ENCODE measurements at places on chromosomes 16 and 17. TPM values are rescaled to one million over a fixed set of nuclear protein-coding genes. Genes with fewer than 3 reads are reported as not detected.

GRCh38 chr17:73261952-73262675 is 434 bp upstream of the CPSF4L start:
- no peak for DNase-seq

Gene NXN
- 14.7 TPM for total RNA-seq

Gene CDRT15
- total RNA-seq: not detected

DNA sequence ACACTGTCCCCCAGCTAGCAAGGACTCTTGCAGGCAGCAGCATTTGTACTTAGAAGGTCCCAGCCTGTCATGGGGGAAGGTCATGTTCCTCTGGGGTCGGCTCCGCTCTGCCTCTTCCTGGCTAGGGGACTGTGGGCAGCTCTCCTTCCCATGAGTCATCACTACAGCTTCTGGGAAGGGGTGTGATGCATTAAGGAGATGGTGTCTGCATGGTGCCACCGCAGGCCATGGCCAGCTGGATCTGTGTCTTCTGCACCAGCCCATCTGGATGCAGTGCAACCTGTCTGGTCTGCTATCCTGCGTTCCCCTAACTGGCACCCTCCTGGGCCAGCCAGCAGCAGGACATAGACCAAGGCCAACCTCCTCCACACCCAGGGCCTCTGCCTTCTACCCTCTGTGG is 6.3 kb downstream of the STARD3 start:
- no peak for DNase-seq

Gene CLDN7
- total RNA-seq: 2.5 TPM

Gene NETO2
- 1.8 TPM for total RNA-seq

DNA sequence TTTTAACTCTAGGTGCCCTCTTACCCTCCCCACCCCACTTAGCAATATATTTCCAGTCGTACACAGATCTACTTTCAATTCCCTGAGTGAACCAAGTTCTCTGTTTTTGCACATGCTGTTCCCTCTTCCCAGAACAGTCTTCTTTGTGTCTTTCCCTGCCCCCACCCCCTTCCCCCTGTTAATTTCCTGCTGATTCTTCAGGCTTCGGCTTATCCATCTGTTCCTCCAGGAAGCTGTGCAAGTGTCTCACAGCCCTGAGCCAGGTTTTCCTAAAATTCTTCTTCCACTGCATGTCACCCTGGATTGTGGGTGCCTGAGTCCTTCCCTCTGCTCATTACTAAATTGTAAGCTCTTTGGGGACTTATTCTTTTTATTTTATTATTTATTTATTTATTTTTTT is 12.4 kb upstream of the SPOP start:
- DNase-seq: no peak

DNA sequence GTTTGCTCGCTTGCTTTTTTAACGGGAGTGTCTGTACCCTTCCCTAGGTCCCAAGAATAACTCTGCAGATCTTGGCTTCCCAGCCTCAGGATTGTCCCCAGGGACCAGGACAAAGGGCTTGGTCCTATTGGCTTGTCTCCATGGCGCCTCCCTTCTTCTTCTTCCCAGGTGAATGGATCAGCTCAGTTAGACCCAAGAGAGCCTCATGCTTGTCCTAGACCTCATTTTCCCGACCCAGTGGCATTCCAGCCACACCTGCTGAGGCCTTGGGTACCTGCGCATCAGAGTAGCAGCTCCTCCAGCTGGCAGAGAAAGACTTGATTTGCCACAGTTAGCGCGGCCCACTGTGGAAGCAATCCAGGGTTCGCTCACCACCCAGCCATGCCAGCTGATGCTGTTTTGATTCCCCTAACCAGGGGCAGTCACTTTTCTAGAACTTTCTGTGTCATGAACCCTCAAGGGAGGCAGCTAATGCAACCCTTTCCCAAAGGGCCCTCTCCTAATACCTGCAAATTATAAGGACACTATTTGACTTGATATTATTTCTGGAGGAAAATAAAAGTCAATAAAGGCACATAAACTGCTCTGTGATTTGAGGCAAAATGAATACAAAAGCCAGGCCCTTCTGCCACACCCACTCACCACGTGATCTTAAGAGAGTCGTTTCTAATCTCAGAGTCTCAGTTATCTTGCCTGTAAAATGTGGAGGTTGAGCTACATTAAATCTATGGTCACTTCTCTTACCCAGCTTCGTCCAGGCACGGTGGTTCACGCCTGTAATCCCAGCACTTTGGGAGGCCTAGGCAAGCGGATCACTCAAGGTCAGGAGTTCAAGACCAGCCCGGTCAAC is 13.9 kb downstream of the GPR142 start:
- no peak for DNase-seq

- no peak for DNase-seq
Measured at GRCh38 chr17:50365649-50366393, 7.2 kb downstream of the MRPL27 start.

- DNase-seq: peak; percentile 60
Measured at GRCh38 chr17:19021622-19022083, 17.1 kb upstream of the FAM83G start.

GRCh38 chr16:4537376-4538343 is 913 bp downstream of the CDIP1 start:
- peak; percentile 52 for DNase-seq

GRCh38 chr16:35305476-35305875 is 1846.1 kb downstream of the TP53TG3F start:
- no peak for DNase-seq

GRCh38 chr16:65117811-65118448 is 3.9 kb downstream of the CDH11 start:
- DNase-seq: peak; percentile 59

DNA sequence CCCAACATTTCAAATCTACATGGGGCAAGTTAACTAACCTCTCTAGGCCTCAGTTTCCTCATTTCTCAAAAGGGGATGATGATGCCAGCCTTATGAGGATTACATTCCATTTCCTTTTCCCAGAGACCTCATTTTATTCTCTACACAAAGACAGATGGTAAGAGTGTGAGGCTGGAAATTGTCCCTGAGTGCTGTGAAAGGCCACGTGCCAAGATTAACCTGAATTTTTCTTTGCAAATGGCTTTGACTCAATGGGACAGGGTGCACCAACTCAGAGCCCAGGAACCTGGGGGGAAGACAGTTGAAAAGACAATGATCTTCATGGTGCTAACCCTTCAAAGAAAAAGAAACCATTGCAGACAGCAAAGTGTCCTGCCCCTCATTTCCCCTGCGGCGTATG is 332.8 kb downstream of the TMEM114 start:
- no peak for DNase-seq

- no peak for DNase-seq
Measured at GRCh38 chr16:78170494-78170933, 71.1 kb downstream of the WWOX start.

- no peak for DNase-seq
Measured at GRCh38 chr17:39187152-39187830, 10.2 kb downstream of the CACNB1 start.

DNA sequence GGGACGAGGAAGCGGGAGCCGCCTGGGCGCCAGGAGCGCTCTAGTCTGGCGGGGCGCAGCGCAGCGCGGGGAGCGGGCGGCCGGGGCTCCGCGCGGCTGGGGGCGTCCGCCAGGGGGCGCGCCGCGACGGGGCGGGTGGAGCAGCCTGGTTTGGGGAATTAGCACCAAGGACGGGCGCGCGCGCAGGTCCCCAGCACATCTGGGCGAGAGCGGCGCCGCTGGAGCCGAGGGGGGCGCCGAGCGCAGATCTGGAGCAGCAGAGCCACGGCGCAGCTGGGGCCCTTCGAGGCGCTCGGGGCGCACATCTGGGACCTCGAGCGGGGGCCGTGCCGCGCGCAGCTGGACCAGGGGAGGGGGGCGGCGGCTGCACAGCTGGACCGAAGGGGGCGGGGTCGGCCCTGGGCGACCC is at the start of gene NXPH3:
Gene NXPH3 (plus strand): TSS at position 193 of the 409 bp plus-strand sequence. CDS start 349 bp downstream, outside the sequence.
- peak; percentile 72 for DNase-seq

Gene GP2
- 0.92 TPM for total RNA-seq

Gene HP
- 30.2 TPM for total RNA-seq

DNA sequence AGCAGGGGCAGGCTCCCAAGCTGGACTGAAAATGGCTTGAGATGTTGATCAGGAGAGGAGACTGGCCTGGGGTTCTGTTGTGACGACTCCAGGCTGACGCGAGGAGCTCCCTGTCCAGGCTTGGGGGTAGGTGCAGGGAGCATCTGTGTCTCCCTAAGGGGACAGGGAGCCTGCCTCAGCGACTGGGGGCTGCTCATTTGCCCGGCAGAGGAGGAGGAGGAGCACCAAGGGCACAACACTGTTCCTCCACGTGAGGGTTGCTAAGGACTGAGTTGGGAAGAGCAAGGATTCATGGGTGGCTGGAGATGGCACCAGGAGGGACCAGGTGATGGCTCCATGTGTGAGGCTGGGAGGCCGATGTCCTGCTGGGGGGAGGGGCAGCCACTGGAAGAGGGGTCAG is 53.3 kb downstream of the USP22 start:
- no peak for DNase-seq

Gene BOLA2B
- total RNA-seq: 86.7 TPM

GRCh38 chr16:59053911-59054310 is 319.8 kb upstream of the GOT2 start:
- no peak for DNase-seq

Gene ZNF629
- total RNA-seq: 25.0 TPM
